Osteoblast (primary cell): ENCODE measurements at places on chromosomes 5 and 9.

DNA sequence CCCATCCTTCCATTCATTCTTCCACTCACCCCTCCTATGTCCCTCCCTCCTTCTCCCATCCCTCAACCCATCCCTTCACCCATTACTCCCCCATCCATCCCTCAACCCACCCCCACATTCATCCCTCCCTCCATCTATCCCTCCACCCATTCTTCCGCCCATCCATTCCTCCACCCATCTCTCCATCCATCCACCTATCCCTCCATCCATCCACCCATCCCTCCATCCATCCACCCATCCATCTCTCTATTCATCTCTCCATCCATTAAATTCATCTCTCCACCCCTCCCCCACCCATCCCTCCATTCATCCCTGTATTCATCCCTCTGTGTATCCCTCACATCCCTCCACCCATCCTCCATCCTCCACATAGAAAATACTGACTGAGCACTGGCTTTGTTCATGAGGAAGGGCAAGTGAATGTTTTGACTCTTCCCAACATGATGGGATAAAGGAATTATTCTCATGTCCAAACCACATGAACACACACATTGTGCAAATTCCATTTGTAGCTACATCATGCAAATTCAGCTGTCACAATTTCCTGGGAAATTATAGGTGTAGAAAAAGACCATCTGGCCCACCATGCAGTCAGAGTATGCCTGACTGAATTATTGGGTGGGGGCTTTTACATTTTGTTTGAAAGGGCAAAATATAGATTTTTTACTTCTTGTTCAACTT, 6.9 kb upstream of the VAV2 start:
- peak; percentile 80 for DNase-seq

DNA sequence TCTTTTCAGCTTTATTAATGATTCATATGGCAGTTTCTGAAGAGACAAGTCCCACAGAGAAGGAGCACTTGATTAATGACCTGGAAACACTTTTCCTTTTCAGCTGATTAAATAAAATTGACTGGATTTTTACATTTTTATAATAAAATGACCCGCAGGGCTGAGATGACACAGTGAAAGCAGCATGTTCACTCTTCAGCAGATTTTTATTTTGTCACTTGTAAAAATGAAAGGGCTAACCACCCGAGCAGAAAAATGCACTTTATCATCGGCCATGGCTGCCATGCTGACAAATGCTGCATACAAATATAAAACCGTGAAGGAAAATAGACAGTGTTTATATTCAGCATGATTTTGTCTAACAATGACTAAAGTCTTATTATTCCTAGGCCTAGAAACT, 321.6 kb upstream of the ITGA1 start:
- DNase-seq: no peak

- DNase-seq: peak; percentile 68
Observed at GRCh38 chr9:27157097-27157496, 48.1 kb downstream of the TEK start.

DNA sequence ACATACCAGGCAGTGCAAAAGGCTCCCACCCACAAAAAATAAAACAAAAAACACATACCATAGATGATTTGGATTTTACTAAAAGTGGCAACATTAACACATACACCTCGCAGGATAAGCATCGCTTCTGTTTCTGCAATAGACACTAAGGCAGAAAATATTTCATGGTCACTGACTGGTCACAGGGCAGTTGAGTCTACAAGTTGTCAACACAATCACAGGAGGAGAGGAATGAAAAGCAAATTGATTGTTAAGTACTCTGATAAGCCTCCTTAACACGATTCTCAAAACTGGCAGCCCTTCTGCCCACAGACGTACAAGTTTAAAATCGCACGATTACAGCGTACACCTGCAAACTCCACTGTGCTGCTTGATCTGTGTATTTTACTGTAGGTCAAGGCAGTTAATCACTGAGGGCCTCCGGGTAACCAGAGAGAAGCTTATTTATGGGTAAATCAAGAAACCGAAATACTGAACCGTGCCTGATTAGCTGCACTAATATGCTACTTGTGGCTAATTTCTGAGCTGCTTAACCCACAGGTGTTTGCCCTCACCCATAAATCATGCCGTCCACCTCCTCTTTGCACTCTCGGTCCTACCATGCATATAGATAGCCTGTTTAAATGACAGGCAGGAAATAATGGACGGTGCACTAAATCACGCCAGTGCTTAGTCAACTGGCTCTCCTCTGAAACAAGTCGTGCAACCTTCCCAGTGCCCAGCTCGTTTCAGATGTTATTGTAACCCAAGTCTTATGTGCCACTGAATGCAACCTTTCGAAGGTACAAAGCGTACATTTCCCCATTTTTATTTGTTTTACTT, 659.4 kb upstream of the ADAMTS16 start:
- no peak for DNase-seq

DNA sequence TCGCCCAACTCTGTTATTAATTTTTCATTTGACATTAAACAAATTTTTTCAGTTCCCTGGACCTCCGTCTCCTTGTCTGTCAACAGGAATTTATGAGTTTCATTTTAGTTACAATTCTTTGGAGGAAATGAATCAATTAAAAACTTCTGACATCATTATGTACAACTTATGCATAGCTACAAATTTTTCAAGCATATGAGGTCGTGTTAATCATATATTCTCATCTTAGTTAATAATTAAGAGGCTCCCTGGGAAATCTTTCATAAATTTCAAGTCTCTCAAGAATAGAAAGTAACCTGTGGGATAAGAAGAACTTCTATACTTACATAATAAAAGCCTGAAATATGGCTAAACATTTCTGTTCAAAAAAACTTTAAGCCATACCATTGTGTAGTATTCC, 3.4 kb downstream of the UGT3A1 start:
- no peak for DNase-seq

DNA sequence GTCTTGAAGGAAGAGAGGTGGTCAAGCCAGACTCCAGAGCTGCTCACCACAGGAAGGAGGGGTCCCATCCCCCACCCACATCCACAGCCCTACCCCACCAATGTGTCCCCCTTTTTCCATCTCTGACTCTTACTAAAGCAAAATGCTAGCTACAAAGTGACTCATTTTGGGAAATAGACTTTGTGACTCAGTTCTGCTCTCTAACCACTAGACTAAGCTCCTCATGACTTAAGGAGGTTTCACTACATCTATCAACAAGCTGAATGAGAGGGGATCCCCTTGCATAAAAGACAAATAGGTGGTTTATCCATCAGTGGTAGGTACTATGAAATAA, 35.1 kb upstream of the ADRB2 start:
- no peak for DNase-seq

- DNase-seq: peak; percentile 64
Observed at GRCh38 chr5:8906303-8906967, 639.4 kb downstream of the SEMA5A start.

GRCh38 chr5:142597546-142598337, 88.1 kb downstream of the FGF1 start:
- DNase-seq: no peak

DNA sequence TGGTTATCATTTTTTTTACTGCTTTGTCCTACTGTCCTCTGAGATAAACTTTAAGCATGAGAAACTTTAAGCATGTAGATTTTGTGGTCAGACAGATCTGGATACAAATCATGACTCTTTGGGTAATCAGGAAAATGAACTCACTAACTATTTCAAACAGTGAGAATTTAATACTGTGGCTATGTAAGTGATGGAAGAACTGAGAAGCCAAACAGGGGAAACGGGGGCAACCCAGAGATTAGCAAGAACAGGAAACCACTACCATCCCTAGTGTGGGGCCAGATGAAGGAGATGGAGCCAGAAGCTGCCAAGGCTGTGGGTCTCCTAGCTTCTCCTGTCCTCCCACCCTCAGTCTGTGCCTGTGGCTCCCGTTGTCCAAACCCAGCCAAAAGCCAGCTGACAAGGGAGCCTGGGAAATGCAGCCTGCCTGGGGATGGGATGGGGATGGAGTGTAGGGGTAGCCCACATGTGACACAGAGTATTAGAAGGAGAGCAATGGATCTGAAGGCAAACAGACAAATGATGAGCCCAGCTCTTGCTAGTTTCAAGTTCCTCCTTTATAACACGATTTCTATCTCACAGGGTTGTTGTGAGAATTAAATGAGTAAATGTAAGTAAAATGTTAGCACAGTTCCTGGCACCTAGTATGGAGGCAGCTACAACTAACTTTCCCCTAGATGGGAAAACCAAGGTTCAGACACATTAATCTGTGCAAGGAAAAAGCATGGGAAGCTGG, 27.7 kb upstream of the CDC23 start:
- DNase-seq: no peak
